GM19239 (cell line): ENCODE measurements at places on chromosomes 11 and 22.

DNA sequence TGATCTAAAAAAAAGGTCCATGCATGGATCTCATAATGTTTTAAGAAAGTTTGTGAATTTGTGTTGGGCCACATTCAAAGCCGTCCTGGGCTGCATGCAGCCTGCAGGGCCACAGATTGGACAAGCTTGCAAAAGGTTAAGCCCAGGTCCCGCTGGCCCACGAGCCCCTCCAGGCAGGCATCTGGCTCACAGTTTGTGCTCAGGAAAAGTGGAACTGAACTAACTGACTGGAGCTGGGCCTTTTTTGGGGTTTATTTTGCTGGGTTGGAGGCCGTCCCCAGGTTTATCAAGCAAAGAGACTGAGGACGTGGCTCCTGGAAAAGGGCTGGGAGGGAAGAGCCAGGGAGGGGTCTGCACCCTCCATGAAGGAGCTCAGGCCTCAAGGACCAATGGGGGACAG is 32.1 kb upstream of the BAIAP2L2 start:
- DNase-seq = no peak

GRCh38 chr22:22771696-22772377 is 115.8 kb upstream of the IGLL5 start:
- no peak for DNase-seq

DNA sequence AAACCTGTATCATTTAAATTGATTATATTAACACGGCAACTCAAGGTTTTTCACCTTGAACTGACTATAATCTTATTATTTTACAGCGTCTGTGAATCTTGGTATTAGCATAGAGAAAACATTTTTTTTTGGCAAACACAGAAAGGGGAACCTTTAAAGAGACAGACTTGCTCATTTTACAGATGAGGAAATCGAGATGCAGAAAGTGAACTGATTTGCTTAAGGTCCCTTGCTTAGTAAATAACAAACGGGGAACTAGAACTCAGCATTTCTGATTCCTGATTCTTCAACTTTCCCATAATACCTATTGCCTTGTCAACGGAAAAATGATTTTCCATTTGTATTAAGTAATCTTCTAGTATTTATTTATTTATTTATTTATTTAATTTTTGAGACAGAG is 33.2 kb upstream of the CECR2 start:
- no peak for DNase-seq

DNA sequence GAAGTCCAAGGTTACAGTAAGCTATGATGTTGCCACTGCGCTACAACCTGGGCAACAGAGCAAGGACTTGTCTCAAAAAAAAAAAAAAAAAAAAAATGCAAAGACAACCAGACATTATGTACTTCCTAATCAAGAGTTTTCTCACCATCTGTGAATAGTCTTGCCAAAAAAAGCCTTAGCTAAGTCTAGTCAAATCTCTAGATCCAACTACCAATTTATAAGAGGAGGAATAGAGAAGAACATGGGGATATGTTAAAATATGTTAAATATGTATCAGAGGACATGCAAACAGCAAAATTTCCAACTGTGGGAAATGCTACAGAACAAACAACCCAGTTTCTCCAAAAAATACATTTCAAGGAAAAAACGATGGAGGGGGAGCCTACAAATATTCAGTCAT is 45.6 kb downstream of the USP28 start:
- DNase-seq = no peak

DNA sequence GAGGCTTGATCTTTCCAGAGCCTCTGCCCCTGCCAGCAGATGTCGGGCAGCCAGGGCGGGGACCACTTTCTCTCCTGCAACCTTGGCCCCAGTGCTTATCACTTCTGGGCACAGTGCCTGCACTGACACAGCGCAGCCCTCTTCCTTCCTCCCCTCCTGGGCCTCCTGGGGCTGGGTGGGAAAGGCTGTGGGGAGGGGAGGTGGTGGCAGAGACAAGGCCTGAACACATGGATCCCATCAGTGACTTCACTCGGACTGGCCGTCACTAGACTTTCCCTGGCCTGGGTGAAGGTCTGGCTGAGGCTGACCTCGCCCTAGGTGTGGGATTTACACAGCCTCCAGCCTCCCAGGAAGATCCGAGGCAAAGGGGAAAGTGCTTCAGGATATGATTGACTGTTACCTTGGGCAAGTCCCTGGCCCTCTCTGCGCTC is 68.1 kb downstream of the LRRC32 start:
- DNase-seq = no peak

- no peak for DNase-seq
These were observed 247.3 kb downstream of the MN1 start for GRCh38 chr22:27554106-27554811.

GRCh38 chr22:45762545-45763235 is 91.1 kb downstream of the ATXN10 start:
- DNase-seq = no peak

DNA sequence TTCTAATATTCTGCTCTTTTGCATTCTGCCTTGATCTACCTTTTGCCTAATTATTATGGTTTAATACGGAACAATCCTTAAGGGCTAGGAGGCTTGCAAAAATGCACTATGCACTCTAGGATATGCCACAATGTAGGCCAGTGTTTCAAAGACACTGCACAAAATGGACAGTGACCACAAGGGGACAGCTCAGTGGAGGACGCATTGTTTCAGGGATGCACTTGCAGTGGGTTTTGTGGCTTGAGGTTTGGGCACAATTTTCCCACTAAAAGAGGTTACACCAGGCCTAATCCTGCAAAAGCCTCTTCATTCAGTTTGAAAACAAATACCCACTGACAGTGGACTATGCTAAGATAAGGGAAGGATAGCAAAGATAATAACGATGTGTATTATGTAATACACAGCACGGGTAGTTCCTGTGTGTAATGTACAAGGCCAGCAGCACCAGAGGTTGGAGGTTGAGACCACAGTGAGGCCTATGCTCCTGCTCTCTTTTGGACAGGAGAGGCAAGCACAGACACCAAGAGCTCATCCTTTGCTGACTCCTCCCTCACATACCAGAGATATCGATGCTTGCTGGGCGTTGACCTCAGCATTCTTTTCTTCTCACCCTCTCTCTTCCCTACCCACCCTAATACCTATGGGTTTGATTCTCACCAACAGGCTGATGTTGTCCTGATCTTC is 12.7 kb downstream of the MAP6 start:
- DNase-seq = no peak

GRCh38 chr11:65212226-65212801 is 30.6 kb downstream of the CAPN1 start:
- no peak for DNase-seq

GRCh38 chr11:58957922-58958321 is 18.6 kb downstream of the GLYATL1 start:
- DNase-seq = no peak

GRCh38 chr11:134545521-134545920 is 133.5 kb upstream of the B3GAT1 start:
- no peak for DNase-seq

DNA sequence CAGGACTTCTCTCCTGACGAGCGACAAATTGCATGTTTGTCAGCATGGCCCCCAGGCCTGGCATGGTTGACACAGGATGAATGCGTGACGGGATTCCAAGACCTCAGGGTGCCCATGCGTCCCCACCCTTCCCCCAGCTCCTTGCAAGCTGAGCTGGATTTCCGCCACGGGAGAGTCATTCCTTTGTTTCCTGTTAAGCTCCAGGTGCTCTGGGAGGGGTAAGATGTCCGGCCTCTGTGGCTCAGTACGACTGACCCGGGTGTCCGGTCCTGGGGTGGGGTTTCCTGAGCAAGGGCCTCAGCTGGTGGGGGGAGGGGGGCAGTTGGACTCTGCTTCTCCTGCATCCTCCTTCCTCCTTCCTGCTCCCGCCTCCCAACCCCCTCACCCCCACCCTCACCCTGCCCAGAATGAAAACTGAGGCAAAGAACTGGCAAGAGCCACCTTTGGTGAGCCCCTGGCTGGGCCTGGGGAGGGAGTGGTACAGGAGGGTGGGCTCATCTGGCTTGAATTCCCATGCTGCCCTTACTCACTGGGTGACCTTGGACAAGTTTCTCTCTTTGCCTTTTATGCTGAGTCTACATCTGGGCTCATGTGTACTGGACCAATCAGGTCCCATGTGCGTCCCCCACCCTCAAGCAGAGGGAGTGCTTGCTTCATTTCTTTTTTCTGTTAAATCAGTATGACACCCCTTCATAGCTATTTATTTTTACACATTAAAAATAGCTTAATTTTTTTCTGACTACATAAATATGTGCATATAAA is 2.5 kb downstream of the CDC42EP2 start:
- no peak for DNase-seq

- DNase-seq = no peak
These were observed 8.1 kb downstream of the RIC8A start for GRCh38 chr11:215581-216037.

DNA sequence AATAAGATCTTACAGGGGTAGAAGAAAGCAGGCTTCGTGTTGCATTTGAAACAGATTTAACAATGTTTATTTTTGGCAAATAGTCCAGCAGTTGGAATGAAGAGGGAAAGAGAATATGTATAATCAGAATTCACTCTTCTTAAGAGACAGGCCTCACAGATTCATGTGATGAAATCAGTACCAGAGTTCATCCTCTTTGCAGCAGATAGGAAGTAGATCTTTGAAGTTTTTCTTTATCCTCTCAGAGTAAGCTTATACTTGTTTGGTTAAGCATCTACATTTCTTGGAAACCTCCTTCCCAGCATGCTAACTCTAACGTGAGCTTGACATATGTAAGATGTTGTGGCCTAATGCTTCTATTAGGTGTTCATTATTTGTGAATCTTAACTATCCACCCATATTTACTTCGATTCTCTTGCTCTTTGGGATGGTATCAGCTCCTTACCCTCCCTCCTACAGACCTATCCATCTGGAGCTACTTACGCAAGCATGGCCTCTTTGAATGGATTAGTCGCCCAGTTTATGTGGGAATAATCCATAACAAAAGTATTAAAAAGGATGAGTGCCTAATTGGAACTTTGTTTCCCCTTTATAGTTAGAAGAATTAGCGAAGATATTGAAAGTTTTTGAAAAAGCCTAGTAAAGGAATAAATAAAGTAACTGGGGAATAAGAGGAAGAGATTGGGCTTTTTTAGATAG is 80.1 kb downstream of the PRMT3 start:
- DNase-seq = no peak

DNA sequence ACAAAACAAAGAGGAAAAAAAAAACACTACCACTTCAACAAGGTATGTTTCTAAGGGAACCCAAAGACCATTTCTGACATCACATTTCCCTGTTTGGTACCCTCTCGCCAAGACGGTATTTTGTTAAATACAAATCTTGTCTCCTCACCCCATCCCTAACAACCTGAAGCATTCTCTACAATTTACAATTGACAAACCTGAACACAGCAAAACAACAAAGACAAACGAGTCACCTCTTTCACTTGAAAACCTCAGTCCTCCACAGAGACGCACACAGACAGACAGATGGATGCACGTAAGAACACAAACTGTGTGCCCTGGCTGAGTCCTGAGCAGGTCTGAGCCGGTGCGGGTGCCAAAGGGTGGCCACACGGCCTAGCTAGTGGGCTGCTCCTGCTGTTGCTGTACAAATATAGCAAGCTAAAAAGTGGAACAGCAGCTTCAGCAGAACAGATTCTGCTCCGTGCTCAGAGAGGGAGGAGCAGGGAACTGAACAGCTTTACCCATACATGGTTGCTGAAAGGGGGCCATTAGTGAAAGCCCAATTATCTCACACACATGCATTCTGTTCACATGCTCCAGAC is 28.5 kb downstream of the CELF1 start:
- DNase-seq = no peak

DNA sequence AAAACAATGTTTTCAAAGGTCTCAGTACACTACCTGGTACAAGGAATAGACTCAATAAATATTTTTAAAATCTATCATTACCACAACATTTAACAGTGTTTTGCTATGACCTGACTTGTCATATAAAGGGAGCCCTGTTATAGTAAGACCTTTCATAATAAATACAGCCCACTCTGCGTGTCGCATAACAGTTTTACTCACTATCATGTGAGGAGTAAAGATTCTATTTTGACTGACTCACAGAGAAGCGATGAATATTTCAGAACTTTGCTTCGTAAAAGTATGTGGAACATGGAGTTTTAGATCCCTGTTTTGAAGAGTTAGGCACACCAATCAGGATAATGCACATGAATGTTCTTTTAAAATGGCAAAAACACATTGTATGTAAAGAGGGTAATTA is 531.2 kb downstream of the KCNA4 start:
- DNase-seq = no peak

- DNase-seq = no peak
These were observed 32.6 kb downstream of the IGHMBP2 start for GRCh38 chr11:68936358-68936636.

DNA sequence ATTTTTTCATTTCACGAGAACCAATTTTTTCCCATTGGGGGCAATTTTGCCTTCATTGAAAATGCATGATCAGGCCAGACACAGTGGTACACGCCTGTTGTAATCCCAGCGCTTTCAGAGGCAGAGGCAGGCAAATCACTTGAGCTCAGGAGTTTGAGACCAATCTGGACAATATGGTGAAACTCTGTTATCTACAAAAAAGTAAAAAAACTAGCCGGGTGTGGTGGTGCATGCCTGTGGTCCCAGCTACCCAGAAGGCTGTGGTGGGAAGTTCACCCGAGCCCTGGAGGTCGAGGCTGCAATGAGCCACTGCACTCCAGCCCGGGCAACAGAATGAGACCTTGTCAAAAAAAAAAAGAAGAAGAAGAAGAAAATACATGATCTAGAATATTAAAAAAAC is 19.2 kb upstream of the UPK3A start:
- DNase-seq = no peak

DNA sequence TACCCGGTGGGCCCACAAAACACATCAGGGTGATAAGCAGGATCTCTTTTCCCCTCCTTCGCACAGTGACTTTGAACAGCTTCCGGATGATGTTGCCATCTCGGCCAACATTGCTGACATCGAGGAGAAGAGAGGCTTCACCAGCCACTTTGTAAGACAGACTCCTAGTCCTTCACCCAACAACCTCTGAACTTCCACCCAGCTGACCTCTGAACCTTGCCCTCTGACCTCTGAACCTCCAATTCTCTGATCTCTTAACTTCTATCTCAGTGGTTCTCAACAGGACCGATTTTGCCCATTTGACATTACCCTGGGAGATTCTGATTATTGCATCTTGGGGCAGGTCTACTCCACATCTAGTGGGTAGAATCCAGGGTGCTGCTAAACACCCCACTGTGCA is 3.2 kb downstream of the NCF4 start:
- DNase-seq = no peak

GRCh38 chr22:47296405-47297260 is 534.2 kb downstream of the TBC1D22A start:
- DNase-seq = no peak

DNA sequence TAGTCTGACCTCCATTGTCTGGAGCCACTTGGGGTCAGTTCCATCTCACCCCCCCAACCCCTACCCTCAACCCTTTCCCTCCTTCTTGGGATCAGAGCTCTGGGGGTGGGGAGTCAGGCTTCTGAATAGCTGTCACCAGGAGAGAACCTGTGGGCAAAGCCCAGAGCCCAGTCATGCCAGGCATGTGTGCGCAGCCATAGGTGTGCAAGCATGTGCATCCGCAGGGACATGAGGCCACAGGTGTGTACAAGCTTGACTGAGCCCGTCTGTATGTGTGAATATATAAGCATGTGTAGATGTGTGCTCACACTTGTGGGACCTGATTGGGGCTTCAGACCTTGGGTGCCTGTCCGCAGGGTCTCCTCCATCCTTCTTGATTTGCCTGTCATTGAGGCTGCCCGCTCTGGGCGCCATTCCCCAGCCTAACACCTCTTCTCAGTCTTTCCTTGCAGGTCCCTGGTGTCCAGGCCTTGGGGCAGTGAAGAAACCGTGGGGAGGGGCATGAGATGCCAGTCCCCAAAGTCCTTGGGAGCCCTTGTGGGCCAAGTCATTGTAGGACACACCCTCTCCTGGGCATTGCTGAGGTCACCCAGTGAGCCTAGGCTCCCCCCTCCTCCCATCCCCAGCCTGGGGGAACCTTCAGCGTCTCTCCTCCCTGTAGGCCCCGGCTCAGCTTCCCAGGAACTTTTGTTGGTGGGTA is 9.0 kb downstream of the ATG16L2 start:
- no peak for DNase-seq
